HFF-Myc (cell line): ENCODE measurements at places on chromosomes 7 and 10.

GRCh38 chr10:3781468-3782145 lies 3.4 kb downstream of the KLF6 start:
- no peak for DNase-seq

DNA sequence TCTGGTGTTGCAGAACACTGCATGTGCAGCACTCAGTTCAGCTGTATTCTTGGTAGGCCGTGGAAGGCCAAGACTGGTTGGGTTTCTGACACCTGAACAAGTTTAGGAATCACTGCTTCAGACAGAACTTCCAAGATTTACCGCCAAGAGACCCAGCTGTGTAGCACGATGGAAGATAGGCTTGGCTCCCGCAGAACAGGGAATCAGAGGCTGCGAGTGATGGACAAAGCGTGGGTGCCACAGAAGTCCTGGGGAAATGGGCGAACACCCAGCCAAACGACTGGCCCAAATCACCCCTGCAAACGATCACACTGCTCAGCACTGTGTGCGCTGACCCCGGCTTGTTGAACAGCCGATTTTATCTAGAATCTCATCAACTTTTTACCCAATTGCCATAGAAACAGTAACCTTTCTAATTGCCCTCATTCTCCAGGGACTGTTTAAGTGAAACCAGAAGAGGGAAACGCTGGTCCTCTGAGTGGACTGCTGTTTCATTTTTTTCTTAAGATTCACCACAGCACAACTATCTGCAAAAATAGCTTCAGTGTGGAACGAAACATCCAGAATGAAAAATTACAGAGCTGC lies 17.9 kb downstream of the ZFAND2A start:
- DNase-seq: no peak

GRCh38 chr10:131855461-131856401 lies 45.1 kb upstream of the PPP2R2D start:
- no peak for DNase-seq

DNA sequence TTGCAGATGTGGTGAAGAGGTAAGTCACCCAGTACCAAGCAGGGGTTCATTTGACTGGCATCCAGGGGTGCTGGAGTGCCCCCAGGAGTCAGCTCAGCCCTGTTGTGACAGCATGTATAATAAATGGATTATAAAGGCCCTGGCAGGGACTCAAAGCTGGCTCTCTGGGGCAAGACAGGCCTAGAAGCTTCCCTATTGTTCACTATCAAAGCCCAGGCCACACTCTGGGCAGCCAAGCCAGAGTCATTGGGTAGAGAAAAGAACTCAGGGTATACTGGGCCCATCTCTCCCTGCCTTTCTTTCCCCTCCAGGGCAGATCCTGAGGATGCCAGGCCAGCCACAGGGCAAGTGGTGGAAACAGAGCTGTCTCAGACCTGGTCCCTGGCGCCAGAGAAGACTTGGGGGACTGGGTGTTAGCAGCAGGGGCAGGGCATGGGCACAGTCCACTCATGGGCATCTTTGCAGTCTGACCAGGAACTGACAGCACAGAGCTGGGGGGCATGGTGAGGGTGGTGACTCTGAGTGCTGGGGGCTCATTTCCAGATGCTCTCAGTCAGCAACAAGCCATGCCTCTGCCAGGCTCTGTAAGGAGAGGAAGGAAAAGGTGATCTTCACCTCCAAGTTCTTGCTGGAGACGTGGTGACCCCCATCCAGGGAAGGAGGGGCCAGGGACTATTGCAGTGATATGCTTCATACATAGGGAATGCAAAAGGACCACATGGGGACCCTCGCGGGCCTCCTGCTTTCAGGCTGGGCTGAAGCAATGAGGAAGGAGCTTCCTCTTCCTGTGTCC lies 11.7 kb downstream of the RBP3 start:
- no peak for DNase-seq

DNA sequence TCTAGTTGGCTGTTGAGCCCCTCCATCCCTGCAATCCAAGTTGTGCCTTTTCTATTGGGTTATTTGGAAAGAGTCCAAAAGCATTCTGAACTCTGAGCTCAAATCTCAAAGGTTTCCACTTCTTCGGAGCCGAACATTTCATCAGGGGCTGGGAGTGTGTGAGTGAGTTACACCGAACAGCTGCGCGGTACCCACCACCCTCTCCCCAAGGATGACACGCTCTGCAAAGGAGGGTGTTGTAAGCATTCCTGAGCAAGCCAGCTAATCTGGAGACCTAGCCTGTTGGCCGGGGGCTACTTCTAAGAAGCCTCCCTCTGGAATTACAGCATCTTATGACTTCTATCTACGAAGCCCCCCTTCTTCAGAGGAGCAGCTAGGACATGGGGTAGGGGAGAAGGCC lies 270.5 kb downstream of the CREB5 start:
- no peak for DNase-seq

GRCh38 chr10:55223352-55223751 lies 422.3 kb upstream of the PCDH15 start:
- DNase-seq: no peak

GRCh38 chr10:273088-273487 lies 137.8 kb downstream of the ZMYND11 start:
- no peak for DNase-seq

DNA sequence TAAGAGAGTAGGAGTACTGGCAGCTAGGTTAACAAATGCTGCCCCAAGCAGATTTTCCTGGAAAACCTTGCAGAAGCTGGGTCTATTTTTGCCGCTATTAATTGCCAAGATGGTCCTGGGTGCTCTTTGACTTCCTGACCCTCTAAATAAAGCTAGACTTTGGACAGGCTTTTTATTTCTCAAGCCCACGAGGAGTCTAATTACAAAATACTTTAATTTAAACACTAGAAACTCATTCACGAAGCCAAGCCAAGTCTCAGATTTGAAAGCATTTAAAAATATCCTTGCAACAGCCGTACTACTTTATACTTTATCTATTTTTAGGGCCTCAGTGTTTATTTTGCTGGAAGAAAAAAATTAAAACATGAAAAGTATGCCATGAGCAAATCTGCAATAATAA lies 45.1 kb downstream of the TMEM26 start:
- no peak for DNase-seq
